ENCODE measurements at places on chromosomes 7 and 10.

- H3K27me3 ChIP-seq, result no peaks in the 10 kb centered on the region
- no peak overlapping the region for H3K27ac ChIP-seq
- H3K4me3 ChIP-seq, result no peak overlapping the region
- H3K4me1 ChIP-seq, result no peaks in the 10 kb centered on the region
- H3K36me3 ChIP-seq, result no peaks in the 10 kb centered on the region
- no peak for DNase-seq
Measured at GRCh38 chr7:138245682-138246081, 169.4 kb downstream of the AKR1D1 start.

GRCh38 chr7:84105586-84105985, 89.0 kb downstream of the SEMA3A start:
- H3K4me1 ChIP-seq, result peaks cover 32% of the 10 kb centered on the region
- DNase-seq, result no peak
- no peaks in the 10 kb centered on the region for H3K27me3 ChIP-seq
- H3K4me3 ChIP-seq, result no peak overlapping the region
- no peak overlapping the region for H3K27ac ChIP-seq

DNA sequence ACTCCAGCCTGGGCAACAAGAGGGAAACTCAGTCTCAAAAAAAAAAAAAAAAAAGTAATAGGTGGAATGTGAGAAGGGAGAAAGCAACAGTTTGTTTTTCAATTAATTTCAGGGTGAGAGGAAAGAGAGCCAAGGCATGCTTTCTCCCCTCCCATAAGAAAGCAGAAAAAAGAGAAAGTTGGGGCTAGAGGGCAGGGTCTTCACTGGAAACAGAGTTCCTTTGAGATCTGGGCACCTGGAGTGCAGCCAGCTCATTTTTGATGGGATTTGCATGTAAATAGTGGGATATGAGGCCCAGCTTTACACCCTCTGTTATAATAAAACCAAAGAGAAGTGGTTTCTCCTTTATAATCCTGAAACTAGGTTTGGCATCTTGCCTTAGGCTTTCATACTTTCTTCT, 13.8 kb upstream of the STOX1 start:
- DNase-seq, result no peak
- no peak overlapping the region for H3K4me3 ChIP-seq
- no peaks in the 10 kb centered on the region for H3K36me3 ChIP-seq
- no peaks in the 10 kb centered on the region for H3K27me3 ChIP-seq
- no peaks in the 10 kb centered on the region for H3K4me1 ChIP-seq

DNA sequence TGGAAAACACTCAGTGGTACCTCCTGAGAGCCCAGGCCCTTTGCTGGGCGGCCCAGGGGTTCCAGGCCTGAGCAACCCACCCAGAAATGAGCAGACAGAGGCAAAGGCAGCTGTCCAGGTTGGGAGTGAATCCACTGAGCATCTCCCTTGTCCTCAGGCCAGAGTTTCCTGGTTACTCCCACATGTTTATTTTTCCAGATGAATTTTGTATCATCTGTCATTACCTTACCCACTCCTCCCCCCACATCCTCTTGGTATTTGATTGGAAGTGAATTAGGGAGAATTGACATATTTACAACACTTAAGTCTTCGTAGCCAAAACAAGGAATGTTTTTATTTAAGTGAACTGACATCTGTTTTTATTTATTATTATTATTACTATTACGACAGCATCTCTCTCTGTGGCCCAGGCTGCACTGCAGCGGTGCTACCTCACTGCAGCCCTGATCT, 13.2 kb upstream of the LMBR1 start:
- H3K27me3 ChIP-seq, result no peaks in the 10 kb centered on the region
- no peak overlapping the region for H3K4me3 ChIP-seq
- H3K36me3 ChIP-seq, result no peaks in the 10 kb centered on the region
- DNase-seq, result no peak

DNA sequence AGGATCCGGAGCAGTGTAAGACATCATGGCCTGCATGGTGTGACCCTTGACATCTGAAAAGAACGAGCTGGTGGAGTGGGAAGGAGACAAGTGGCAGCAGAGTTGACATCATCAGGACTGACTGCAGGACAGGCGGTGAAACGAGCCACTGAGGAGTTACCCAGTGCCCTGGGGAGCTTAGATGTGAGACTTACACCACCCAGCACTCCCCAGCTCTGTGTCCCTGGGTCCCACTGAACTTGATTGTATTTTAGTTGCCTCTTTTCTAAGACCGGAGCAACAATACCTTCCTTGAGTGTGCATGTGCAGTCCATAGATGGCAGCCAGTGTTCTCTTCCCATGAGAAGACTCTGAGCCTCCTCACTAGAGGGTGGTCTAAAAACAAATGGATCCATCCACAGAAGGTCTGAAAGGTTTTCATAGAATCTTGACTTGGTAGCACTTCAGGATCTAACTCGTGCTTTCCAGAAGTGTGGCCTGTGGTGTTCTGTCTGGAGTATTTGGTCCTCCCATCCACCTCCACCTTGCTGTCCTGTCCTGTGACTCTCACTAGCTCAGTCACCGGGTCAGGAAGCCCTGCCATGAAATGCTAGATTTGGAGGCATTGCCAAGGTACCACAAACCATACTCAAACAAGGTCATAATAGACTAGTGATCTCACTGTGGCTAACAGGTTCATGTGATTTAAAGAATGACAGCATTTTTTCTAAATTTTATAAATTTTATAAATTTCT, 59.0 kb downstream of the IKZF1 start:
- no peak overlapping the region for H3K4me3 ChIP-seq
- DNase-seq, result no peak
- H3K27me3 ChIP-seq, result no peaks in the 10 kb centered on the region
- H3K27ac ChIP-seq, result no peak overlapping the region
- no peaks in the 10 kb centered on the region for H3K36me3 ChIP-seq

DNA sequence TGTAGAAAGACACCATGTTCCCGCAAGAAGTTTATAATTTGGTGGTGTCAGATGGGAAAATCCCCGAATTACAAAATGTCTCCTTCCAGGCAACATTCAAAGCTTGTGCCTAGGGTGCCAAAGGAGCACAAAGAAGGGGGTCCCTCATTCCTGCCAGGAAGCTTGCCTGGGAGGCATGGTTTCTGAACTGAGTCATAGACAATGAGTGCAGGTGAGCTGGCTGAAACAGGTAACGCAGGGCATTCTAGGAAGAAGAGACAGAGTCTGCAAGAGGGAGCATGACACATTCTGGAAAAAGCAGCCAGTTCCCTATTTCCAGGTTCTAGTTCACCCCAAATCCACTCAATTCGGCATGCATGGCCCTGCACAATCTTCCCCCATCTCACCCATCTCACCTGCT, 11.9 kb upstream of the CALU start:
- H3K27ac ChIP-seq, result no peak overlapping the region
- no peaks in the 10 kb centered on the region for H3K27me3 ChIP-seq
- H3K4me1 ChIP-seq, result no peaks in the 10 kb centered on the region
- DNase-seq, result no peak
- H3K36me3 ChIP-seq, result no peaks in the 10 kb centered on the region

- H3K27me3 ChIP-seq, result no peaks in the 10 kb centered on the region
- no peak overlapping the region for H3K4me3 ChIP-seq
- no peaks in the 10 kb centered on the region for H3K36me3 ChIP-seq
Measured at GRCh38 chr7:157627646-157628045, 290.8 kb downstream of the DNAJB6 start.

Data from Caco-2 (cell line).